Stimulated activated CD8-positive, alpha-beta memory T cell treated with anti-CD3 and anti-CD28 coated beads, Interleukin-15, amount 100 ng/mL, for 24 hours (primary cell): ENCODE measurements at places on chromosomes 6 and 20.

- no peak for DNase-seq
These were observed 48.6 kb downstream of the TOMM6 start for GRCh38 chr6:41836022-41836659.

- DNase-seq: no peak
These were observed 2.3 kb downstream of the SPEF1 start for GRCh38 chr20:3778976-3779375.

DNA sequence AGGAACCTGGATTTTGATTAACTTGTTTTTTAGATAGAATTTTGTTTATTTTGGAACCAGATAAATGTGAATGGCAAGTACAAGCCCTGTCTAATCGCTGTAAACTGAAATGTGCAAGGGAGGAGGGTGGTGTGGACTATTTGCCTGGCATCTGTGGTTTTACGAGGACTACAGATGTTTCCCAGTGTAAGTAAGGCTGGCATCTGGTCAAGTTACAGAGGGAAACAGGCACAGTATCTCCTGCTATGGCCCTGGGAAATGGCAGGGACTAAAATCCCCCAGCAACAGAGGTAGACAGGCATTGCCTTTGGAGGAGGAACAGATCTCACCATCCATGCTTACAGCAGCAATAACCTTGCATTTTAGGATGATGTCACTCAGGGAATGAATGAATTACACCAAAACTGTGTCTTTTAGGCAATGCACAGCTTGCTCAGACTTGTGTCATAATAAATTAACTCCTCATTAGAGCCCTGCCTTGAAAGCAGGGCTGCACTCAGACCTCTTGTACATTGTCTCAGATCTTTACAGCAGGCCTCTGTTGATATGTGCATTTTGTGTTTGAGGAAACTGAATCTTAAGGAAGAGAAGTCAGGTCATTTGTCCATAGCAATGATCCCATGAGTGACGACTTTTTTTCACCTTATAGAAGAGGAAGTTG lies 96.2 kb downstream of the TCP11 start:
- no peak for DNase-seq

DNA sequence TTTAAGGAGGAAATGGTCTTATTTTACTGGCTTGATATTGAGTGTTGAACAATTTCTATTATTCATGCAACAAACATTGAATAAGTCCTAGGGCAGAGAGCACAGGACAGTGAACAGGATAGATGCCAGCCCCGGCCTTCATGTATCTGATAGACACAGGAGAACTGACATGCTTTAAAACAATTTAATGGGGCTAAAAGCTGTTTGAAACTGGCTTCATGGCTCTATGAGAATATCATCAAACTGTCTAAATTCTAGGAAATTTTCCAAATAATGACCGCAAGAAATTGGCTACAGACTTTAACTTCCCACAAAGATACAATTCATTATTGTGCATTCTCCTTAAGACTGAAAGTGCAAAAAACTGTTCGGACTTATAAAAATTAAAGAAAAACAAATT lies 69.0 kb downstream of the ID4 start:
- DNase-seq: no peak

DNA sequence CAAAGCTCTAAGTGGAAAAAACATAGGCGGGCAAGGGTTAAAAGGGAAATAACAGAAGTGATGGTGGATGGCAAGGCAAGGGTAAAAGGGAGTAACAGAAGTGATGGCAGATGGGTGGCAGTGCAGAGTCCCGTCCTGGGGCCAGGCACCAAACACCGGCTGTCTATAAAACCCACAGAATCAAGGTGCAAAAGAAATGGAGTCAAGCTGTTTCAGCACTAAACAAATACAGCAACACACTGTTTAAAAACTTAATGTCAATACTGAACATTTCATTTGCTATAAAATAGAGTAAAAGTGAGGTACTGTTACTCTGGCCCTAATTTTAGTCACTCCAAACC lies 87.6 kb downstream of the MAN1A1 start:
- no peak for DNase-seq

DNA sequence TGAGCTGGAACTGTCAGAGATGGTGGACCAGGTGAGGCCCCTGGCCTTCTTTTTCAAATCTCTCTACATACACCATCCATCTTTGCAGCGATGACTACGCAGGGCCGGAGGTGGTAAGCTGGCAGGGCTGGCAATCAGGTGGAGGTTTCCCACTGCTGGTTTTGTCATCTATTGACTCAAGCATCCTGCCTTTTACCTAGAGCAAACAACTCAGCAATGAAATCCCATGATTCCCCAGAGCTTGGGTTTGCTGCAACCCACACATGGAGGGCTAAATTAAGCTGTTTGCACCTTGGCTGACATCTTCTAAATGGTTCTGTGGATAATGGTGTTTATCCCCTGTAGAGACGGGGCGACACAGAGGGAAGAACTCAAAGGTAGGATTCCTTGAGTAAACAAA lies 170.2 kb downstream of the SCP2D1 start:
- no peak for DNase-seq

DNA sequence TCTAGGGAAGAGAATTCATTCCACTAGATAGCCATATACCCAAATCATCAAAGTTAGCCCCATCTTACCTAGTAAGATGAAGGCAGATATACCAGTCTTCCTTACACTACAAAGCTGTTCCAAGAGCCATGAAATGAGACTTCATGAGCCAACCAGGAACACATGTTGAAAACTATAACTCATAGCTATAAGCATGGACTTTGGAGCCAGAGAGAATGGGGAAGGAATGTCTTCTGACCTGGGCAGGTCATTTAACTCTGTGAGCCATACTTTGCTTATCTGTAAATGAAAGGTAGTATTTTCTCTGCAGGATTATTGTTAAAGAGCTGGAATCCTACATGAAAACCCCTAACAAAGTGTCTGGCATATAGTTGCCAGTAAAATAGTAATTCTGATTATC lies 27.3 kb downstream of the ADGRF5 start:
- no peak for DNase-seq

DNA sequence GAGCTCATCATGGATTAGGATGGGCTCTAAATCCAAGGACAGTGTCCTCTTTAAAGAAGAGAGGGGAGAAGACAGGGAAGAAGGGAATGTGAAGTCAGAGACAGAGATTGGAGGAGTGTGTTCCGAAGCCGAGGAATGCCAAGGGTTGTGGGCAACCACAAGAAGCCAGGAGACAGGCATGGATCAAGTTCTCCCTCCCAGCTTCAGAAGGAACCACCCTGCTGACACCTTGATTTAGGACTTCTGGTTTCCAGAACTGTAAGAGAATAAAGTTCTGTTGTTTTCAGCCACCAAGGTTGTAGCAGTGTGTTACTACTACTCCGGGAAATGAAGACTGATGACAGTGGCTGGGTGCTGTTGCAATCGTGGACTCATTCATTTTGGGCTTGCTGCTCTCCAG lies 120.1 kb downstream of the RPS12 start:
- DNase-seq: no peak
